ENCODE measurements at places on chromosomes 1 and 21.

DNA sequence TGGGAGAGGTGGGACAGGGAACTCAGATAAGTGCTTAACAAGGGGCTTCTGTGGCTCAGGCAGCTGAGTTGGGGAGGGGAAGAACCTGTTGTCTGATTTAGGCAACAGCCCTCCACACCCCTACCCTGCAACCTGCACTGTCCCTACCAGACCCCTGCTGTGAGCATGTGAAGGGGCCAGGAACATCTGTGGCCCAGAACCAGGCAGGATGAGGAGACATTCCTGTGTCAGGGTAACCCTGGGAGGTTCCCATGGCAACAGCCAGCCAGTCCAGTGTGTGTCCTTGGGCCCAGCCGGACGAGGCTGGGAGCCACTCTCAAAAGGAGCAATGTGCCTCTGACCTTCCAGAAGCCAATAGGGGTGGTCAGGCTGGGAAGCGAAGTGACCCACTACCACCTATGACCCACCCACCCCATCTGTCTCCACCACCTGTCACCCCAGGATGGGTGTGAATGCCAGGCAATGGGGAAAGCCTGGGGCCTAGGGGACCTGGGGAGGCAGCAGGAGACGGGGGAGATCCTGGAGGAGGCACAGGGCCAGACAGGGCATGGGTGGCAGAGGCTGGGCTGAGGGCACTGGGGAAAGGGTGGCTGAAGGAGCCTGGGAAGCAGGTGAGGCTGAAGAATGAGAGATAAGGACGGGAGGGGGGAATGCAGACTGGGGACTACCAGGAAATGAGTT, 5.0 kb upstream of the PMVK start:
- DNase-seq, result no peak

- DNase-seq, result no peak
These were observed 55.1 kb downstream of the ATP2B4 start for GRCh38 chr1:203681739-203682138.

DNA sequence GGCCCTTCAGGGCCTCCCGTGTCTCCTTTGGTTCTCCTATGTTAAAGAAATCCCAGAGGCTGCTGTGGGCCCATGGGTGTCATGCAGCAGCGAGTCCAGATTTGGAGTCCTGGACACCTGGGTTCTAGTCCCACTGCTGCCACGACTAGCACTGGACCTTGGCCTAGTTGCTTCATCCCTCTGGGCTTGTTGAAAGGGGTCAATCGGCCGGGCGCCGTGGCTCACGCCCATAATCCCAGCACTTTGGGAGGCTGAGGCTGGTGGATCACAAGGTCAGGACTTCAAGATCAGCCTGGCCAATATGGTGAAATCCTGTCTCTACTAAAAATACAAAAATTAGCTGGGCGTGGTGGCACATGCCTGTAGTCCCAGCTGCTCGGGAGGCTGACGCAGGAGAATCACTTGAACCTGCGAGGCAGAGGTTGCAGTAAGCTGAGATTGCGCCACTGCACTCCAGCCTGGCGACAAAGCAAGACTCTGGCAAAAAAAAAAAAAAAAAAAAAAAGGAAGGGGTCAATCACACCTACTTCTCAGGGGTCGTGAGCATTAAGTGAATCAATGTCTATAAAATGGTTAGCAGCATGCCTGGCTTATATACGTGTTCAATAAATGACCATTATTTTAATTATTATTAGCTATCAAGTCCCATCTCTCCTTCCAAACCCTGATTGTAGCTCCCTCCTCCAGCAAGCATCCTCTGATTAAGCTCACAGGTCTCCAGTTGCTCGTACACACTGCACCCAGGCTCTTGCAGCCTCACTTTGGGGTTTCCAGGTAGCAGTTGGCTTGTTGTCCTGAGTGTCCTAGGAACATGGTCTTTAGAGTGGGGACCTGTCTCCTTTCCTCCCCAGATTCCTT, 43.8 kb downstream of the KIRREL1 start:
- no peak for DNase-seq

DNA sequence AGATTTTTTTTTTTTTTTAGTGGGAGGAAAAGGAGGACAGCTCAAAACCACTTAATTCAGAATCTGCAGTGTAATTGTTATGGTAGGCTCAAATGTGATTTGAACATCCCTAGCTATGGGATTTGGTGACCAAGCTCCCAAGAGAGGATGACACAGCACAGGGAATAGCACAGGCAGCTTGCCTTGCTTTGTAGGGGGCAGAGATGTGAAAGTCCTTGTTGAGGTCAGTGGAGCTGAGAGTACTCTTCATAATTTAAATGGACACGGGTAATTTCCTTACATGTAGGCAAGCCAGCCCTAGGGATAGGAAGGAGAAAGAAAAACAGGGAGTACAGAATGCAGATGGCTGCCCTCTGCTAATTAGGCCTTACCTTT, 3.2 kb upstream of the UCK2 start:
- no peak for DNase-seq

GRCh38 chr21:28747464-28747863, 245.2 kb downstream of the LTN1 start:
- no peak for DNase-seq

DNA sequence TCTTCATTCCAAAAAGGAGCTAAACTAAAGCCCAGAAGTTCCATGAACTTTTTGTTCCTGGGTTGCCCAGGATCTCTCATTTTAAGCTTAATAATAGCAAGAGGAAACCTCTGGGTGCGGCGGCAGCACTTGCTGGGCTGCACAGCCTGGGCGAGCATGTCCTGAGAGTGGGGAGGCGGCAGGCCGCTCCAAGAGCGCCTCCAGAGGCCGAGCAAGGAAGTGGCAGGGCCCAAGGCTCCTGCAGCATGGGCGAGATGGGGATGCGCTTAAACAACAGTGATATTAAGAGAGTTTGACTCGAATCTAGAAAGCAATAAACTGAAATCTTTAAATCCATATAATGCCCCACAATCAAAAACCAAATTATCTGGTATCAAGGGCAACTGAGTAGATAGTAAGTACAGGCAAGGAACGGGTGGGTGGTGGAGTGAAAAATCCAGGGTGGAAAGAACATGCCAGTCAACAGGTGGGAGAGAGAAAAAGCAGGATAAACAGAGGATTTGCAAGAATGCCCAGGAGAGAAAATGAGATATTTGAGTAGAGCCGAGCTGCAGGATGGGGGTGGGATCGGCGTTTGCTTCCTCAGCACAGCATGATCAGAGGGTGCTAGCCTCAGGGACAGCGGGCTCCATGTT, 14.1 kb upstream of the TNR start:
- no peak for DNase-seq

DNA sequence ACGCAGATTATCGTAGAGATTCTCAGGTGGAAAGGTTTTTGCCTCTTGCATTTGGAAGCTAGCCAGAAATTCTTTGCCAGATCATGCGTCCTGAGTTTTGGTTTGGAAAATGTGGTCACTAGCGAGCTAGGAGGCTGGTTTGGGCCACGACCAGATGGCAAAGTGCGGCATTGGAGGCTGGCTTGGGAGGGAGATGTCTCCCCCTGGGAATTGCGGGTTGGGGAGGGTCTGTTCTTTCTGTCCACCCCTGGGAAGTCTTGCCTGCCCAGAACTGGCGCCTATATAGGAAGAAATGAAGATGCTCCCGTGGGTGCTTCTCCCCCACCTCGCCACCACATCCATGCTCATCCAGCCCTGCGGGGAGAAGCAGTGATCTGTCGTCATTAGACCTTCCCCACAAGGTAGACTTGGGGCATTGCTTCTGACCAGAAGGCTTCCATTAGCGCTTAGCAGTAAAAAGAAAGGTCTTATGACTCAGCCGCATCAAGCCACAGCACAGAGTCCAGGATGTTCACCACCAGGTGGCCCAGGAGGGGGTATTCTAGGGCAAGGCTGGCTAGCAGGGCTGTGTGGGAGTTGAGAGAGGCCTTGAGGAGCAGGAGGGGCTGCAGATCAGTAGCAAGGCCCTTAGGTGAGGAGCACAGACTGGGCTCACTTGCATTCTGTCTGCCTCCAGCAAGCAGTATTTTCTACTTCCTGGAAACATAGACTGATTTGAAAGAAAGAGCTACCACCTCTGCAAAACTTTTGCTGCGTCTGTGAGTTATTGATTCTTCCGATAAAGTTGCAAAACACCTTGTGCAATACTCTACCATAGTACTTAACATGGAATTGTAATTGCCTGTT, 1.5 kb upstream of the PTP4A2 start:
- DNase-seq, result no peak

GRCh38 chr1:193348769-193349535, 162.5 kb upstream of the B3GALT2 start:
- no peak for DNase-seq

GRCh38 chr1:160401487-160401805, 1.1 kb downstream of the VANGL2 start:
- no peak for DNase-seq

GRCh38 chr1:203693721-203694120, 67.1 kb downstream of the ATP2B4 start:
- DNase-seq, result no peak

All from urinary bladder (tissue), 4 donors.